ENCODE measurements at places on chromosomes 7 and 10. TPM values are rescaled to one million over a fixed set of nuclear protein-coding genes. Genes with fewer than 3 reads are reported as not detected.

- no peak for DNase-seq
Observed at GRCh38 chr10:12590675-12591659, 241.6 kb downstream of the CAMK1D start.

GRCh38 chr10:120513307-120513796 is 56.3 kb downstream of the PLPP4 start:
- no peak for DNase-seq

DNA sequence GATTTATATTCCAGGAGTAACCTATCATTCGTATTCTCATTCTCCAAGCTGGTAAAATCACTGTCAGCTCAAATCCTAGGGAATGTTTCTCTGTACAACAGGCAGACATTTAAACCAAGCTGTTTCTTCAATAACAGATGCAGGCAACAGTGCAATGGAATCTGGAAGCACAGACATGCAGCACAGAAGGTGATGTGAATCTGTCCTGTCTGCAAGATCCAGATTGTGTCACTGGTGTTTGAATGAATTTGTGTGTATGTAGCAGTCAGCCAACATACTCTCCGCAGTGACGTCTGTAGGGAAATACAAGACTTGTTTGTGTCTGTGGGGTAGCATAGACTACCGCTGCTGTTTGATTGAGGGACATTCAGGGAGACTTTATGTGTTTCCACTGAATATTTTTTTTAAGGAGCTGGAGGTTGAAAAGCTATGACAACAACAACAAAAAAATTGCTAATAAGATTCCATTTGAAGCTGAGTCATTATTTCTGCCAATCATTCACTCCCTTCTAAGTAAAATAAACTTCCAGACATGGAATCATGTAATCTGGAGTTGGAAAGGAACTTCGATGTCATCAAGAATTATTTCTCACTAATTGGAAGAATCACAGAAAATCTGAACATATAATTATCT is 122.9 kb upstream of the MYO3A start:
- DNase-seq, result no peak

DNA sequence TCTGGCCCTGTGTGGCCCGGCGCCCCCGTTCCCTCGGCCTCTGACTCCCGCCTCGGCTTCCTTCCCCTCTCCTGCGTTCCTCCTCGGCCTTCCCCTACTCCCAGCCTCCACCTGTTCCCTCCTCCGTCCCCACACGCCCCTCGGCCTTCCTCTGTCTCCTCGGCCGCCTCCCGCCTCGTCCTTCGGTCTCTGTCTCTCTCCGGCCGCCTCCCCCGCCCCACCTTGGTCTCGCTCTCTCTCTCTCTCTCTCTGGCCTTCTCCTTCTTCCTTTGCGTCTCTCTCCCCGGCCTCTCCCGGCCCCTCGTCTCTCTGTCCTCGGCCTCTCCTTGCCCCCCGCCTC is 588 bp downstream of the GET4 start:
- peak; percentile 41 for DNase-seq

GRCh38 chr10:99709480-99710229 is 22.3 kb downstream of the COX15 start:
- no peak for DNase-seq

GRCh38 chr7:25444991-25445390 is 216.7 kb upstream of the NPVF start:
- DNase-seq, result no peak

GRCh38 chr10:98619446-98619845 is 172.7 kb upstream of the HPS1 start:
- DNase-seq, result no peak

DNA sequence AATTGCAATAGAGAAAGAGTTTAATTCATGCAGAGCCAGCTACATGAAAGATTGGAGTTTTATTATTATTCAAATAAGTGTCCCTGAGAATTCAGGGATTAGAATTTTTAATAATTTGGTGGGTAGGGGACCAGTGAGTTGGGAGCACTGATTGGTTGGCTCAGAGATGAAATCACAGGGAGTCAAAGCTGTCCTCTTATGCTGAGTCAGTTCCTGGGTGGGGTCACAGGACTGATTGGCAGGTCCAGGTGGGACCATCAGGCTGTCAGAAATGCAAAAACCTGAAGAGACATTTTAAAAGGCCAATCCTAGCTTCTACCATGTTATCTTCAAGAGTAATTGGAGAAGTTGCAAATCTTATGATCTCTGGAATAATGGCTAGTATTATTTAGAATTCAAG is 56.0 kb upstream of the KAT6B start:
- no peak for DNase-seq

- DNase-seq, result no peak
Observed at GRCh38 chr7:151853896-151854719, 22.8 kb downstream of the PRKAG2 start.

DNA sequence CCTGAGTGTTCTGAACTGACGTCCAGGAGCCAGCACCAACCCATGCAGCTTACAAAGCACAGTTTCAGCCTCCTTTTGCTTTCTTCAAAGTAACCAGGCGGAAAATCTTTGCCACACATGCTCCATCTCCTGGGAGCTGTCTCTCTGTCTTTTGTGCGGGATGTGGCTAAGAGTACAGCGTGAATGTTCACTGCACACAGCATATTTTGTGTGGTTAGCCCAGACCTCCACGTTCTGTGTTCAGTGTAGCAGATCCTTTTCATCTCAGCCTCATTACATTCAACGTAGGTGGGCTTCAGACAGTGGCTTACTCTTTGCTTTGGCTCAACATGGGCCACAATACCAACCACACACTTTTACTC is 200.8 kb downstream of the TNS3 start:
- no peak for DNase-seq

GRCh38 chr10:14601872-14602725 is 172.6 kb downstream of the FAM107B start:
- DNase-seq, result peak; percentile 40

- DNase-seq, result no peak
Observed at GRCh38 chr7:36951257-36951697, 227.0 kb upstream of the AOAH start.

GRCh38 chr7:155194382-155195140 is 103.1 kb upstream of the INSIG1 start:
- no peak for DNase-seq

DNA sequence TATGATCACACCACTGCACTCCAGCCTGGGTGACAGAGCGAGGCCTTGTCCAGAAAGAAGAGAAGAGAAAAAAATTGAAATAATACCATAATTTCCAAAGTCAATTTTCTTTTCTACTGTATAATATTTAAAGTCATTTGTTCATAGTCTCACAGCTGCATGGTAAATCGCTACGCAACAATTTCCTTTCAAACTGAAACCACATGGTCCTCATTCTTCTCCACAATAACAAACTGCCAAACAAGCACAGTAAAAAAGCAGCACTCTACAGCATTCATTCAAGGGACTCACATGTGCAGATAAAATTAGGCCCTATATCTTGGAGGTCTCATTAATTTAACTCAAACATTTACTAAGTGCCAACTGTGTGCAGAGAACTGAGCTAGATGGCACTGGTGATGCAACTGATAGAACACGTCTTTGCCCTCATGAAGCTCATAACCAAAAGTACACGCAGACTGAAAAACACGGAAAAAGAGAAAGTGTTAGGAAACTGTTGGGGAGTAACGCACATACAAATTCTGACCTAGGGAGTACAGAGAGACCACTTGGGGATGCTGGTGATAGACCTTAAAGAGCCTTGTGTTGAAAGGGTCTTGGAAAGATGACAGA is 68.4 kb upstream of the SRRM3 start:
- no peak for DNase-seq

DNA sequence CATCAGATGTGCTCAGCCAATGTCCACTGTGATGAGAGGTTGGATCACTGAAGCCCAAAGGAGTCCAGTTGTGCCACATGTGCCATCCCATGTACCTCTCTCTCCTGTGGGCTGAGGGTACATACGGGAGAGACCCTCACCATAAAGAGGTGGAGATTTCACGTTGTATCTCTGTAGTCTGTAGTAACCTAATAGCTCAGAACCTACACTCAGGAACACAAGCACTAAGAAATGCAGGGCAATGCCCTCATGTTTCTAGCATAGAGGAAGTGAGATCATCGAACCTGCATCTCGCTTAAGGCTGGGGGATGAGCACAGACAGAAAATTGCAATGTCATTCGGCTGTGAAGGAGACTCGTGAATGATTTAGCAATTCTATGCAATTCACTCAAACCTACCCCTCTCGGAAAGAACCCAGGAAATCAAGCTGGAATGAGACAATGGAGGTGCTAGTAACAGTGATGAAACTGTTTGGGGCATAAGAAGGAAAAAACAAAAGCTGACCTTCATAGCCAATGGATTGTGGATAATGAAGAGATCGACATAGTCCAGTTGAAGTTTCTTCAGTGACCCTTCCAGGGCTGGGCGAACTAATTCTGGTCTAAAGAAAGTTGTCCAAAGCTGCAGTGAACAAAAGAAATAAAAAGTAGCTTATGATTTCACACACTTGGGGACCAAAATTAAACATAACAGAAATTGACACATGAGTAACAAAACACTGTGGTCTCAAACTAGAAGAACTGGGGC is 80.3 kb upstream of the UCN3 start:
- DNase-seq, result no peak

DNA sequence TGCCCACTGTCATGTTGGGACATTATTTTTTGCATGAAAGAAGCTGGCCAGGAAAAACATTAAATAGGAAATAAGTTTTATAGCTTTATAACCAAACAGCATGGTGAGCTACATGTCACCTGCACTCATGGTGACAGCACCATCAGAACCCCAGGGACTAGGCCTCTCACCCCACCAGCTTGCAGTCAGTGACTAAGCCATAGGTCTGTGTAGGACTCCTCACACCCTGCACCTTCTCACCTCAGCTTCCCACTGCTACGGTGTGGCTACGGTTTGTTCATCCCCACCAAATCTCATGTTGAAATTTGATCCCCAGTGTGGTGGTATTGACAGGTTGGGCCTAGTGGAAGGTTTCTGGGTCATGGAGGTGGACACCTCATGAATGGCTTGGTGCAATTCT is 161.3 kb upstream of the VIPR2 start:
- no peak for DNase-seq

GRCh38 chr7:80235334-80235733 is 100.7 kb downstream of the GNAI1 start:
- no peak for DNase-seq

GRCh38 chr10:85638797-85639196 is 727.8 kb downstream of the GRID1 start:
- no peak for DNase-seq

DNA sequence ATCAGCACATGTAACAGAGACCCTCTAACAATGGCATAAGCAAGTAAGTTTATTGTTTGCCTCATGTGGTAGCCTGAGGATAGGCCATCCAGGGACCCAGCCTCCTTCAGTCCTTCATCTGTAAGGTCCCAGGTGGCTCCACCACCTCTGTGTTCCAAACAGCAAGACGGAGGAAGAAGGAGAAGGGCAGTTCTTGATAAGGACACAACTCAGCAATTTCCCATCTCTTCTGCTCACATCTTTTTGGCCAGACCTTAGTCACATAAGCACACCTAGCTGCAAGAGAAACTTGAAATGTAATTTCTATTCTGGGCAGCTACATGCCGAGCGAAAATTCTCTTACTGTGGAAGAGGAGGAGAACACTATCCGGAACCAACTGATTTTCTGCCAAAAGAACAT is 33.9 kb downstream of the DCLRE1A start:
- no peak for DNase-seq

DNA sequence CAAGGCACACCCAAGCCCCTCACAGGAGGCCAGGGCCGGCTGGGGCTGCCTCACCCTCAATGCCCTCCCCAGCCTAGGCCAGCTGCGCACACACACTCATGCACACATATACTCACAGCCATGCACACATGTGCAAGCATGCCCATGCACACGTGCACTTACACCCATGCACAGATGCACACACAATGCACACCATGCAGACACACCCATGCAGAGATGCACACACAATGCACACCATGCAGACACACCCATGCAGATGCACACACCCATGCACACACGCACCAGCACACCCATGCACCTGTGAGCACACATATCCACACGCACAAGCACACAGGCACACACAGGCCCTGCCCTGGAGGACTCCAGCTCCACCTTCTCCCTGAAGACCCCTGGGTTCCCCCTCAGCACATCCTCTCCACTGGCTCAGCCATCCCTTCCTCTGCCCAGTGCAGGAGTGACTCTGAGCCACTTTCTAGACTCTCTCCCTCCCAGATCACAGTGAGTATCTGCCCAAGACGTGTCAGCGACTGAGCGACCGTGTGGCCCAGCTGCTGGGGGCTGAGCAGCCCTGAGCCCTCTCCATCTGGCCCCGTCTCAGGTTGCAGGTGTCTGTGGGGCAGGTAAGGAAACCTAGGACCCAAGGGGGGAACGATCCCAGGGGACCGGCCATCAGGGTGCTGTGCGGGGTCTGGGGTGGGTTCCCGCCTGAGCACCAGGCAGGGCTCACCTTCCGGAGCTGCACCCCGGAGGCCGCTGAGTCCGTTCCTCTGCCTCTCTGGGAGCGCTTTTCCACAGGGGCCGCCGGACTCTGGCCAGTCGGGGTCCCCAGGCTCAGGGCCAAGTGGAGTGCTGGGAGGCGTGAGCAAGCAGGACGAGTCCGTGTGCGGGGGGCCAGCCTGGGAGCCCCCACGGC is 25.8 kb downstream of the AP5Z1 start:
- DNase-seq, result no peak

DNA sequence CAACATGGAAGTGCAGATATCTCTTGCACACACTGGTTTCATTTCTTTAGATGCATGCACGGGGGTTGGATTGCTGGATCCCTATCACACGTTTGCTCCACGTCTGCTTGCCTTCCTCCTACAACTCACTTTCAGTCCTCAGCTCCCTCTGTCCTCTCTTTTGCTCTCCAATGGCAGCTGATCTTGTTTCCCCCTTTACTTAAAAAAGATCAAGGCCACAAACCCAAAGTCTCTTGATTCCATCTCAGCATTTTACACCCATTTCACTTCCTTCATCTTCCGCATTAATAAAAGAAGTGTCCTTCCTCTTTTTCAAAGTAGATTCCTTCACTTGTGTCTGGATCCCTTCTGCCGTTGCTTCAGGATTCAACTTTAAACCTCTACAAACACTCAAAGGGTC is 245.2 kb downstream of the DOCK4 start:
- DNase-seq, result no peak

- DNase-seq, result no peak
Observed at GRCh38 chr10:124231168-124232155, 138.1 kb upstream of the CHST15 start.

Gene CTAGE4
- total RNA-seq, result 17.8 TPM

Gene CYP51A1
- 93.4 TPM for total RNA-seq

Gene GSTO1
- 58.5 TPM for total RNA-seq
